ENCODE measurements at places on chromosomes 7 and 10. TPM values are rescaled to one million over a fixed set of nuclear protein-coding genes. Genes with fewer than 3 reads are reported as not detected.

The SAMD9 gene
- total RNA-seq, result 8.6 TPM

The TMEM225B gene
- total RNA-seq, result 0.61 TPM

The HTR5A gene
- total RNA-seq, result not detected

The PTN gene
- not detected for total RNA-seq

The TMEM273 gene
- total RNA-seq, result 36.4 TPM

The CYP3A7 gene
- total RNA-seq, result not detected

The PHYHIPL gene
- not detected for total RNA-seq

The POLD2 gene
- total RNA-seq, result 286 TPM

The CCM2 gene
- total RNA-seq, result 63.1 TPM

The TMEM176A gene
- not detected for total RNA-seq

The CARD11 gene
- total RNA-seq, result 96.2 TPM

The HOXA9 gene
- not detected for total RNA-seq

The DNAH11 gene
- 6.1 TPM for total RNA-seq

The AKR1D1 gene
- not detected for total RNA-seq

The TMEM139 gene
- total RNA-seq, result 0.42 TPM

The SPDYE9 gene
- total RNA-seq, result not detected

The TBX20 gene
- 0.24 TPM for total RNA-seq

The WNT8B gene
- total RNA-seq, result 0.43 TPM

The ATOH7 gene
- not detected for total RNA-seq

The CHCHD2 gene
- total RNA-seq, result 634 TPM

The GDF10 gene
- 0.49 TPM for total RNA-seq

The EVX1 gene
- not detected for total RNA-seq

The SMO gene
- 0.37 TPM for total RNA-seq

The CRHR2 gene
- not detected for total RNA-seq

The HECW1 gene
- not detected for total RNA-seq

The AKR1C8 gene
- total RNA-seq, result not detected

The OPN1SW gene
- total RNA-seq, result not detected

The LRRC18 gene
- total RNA-seq, result not detected

The KIAA1217 gene
- total RNA-seq, result 2.0 TPM

The ABCB1 gene
- 1.4 TPM for total RNA-seq

The UPK3B gene
- total RNA-seq, result 1.2 TPM

The SPDYE8 gene
- total RNA-seq, result not detected

The RBP4 gene
- not detected for total RNA-seq

The GRM8 gene
- not detected for total RNA-seq

The EIF3A gene
- 183 TPM for total RNA-seq

The POT1 gene
- 31.0 TPM for total RNA-seq

The MRLN gene
- total RNA-seq, result 0.82 TPM

The KIF11 gene
- total RNA-seq, result 39.9 TPM

The TMEM26 gene
- not detected for total RNA-seq

The AEBP1 gene
- 21.6 TPM for total RNA-seq

The SPDYE6 gene
- not detected for total RNA-seq

The CPA2 gene
- 0.14 TPM for total RNA-seq

The BTBD16 gene
- not detected for total RNA-seq

The ADAM12 gene
- not detected for total RNA-seq

The ZNF117 gene
- total RNA-seq, result 3.6 TPM

The SNX10 gene
- total RNA-seq, result 42.1 TPM

The MSS51 gene
- 2.5 TPM for total RNA-seq

The HOGA1 gene
- total RNA-seq, result not detected
